Cortex of kidney (tissue), 1 donor: ENCODE measurements at places on chromosomes 4 and X.

- no peak for DNase-seq
These were observed 96.5 kb downstream of the RNF150 start for GRCh38 chr4:141036786-141037185.

DNA sequence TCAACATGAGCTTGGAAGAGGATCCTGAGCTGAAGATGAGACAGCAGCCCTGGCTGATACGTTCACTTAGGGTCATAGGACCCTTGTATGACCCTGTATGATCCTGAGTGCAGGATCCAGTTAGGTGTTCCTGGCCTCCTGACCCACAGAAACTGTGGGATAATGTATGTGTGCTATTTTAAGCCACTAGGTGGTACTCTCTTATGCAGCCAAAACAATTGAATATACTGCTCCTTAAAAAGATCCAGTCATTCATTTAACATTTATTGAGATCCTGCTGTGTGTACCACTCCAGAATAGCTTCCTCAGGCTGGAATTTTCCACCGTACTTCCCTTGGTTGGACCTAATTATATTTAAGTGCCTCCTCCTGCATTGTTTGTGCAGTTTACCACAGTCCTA, 167.1 kb downstream of the AMELX start:
- no peak for DNase-seq

DNA sequence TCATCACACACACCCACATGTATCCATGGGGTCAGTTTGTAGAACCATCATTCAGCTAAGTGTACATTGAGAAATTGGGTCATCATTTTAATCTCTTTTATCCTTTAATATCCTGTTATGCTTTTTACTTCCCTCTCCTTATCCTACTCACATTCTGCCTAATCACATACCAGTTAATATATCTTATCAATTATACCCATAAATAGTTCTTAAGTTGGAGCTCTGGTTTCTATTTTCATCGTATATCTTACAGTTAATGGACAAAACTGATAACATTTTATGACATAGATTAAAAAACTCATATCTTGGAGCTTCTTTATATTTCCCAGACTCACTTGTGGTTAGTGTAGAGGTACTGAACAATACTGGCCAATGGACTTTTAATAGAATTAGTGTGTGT, 729.5 kb upstream of the LCORL start:
- DNase-seq = no peak

DNA sequence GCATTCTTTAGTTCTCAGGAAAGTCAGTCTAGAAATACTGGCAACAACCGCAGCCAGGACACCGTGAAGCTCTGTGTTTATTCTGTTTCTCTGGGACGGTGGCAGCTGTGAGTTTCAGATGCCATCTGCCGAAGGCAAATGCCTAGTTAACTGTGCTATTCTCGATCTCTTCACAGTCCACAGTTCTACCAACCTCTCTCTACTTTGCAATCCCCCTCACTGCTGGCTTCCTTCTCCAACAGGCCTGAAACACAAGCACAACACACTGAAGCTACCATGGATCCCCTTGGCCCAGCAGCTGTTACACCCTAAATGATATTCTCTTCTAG, 118.8 kb downstream of the ZNF827 start:
- DNase-seq = no peak

DNA sequence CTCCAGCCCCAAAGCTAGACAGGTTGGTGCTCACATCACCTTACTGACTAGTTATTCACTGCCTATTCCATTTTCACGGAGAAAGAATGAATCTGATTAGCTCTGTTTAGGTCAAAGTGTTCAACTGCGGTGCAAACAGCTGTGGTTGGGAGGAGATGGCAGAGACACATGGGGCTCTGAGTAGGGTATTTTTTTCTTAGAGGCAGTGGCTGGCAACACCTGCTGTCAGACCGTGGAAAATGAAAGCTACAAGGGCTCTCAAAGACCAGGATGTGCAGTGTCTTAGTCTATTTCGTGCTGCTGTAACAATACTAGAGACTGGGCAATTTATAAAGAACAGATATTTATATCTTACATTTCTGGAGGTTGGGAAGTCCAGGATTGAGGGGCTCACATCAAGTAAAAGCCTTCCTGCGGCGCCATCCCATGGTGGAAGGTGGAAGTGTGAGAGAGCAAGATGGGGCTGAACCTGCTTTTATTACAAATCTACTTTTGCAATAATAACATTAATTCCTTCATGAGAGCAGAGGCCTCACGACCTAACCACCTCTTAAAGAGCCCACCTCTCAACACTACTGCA, 10.6 kb downstream of the NYX start:
- DNase-seq = no peak

DNA sequence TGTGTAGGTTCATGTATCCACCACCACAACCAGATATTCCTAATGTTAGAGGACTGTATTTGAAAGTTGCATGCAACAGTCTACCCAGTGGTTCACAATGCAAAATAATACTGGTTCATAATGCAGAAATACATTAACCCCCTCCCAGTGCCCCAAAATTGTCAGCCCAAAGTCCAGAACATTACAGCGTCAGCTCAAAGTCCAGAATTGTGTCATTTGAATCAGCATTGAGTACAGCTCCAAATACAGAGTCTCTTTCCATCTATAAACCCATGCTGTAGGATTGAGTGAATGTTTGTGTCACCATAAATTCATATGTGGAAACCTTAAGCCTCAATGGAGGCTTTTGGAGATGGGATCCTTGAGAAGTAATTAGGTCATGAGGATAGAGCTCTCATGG, 54.0 kb downstream of the MCUB start:
- DNase-seq = no peak

- DNase-seq = no peak
These were observed 279.0 kb downstream of the HS3ST1 start for GRCh38 chr4:11149612-11150259.

DNA sequence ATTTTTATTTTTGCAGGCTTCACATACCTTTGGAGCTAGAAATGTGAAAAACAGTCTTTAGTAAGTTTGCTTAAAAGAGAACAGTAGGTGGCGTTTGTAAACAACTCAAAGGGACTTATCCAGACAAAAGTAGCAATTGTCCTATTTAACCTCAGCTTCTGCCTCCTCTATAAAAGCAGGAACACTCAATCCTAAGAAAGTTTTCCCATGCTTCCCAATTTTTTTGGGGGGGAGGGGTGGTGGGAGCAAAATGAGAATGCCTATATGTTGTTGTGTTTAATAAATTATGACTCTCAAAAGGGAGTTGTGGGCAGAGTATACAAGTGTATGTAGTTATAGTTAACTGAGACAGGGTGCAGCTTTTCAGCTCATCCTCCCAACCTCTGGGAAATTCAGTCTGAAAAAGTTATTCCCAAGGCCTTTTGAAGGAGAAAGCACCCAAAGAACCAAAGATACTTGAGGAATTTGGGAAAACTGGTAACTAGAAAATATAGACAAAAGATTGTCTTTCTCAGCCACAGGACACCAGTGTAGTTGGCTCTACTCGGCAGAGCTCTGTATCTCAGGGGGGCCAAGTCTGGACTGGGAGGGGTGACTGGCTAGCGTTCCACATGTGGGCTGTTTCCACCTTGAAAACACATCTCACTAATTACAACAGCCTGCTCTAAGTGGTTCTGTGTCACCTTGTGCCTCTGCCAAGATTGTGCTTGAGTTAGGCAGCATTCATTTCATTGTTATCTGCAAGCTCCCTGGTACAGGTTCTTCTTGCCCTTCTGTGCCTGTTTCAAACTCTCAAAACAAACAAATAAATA, 2.8 kb downstream of the SFRP2 start:
- no peak for DNase-seq

DNA sequence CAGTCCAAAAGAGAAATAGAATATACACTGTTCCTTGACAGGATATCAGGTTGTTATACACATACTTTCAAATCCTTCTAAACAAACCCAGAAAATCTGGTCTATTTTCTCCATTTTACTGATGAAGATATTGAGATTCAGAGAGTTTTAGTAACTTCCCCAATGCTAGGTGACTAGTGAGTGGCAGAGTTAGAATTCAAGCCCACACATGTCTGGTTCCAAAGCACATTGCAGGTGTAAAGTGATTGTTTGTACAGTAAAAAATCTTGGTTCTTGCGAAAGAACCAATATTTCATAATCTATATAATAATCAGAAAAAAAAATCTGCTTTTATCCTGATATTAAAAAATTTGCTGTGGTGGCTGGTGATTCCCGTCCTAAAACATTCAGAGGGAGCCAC, 39.5 kb upstream of the EMCN start:
- no peak for DNase-seq

GRCh38 chrX:72714478-72714916, 391 bp upstream of the PHKA1 start:
- no peak for DNase-seq

GRCh38 chrX:77510007-77510406, 62.8 kb downstream of the FGF16 start:
- DNase-seq = no peak

DNA sequence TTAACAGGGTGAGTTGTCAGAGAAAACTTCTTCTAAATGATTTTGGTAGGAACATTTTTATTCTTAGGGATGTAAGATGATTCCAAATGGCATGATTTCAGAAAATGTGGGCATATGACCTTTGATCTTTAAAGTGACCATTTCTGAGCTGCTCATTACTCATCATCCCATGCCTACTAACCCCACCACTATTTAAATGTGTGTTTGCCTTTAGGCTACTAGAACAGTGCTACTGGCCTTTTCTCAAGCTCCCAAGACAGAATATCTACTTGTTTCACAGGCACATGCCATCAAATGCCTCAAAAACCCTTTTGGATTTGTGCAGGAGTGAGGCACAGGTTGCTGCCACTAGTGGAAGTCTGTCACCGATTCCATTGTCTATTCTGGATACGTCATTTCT, 428.2 kb downstream of the ADAM29 start:
- no peak for DNase-seq

GRCh38 chrX:106875151-106875550, 28.0 kb downstream of the RIPPLY1 start:
- DNase-seq = no peak

GRCh38 chrX:110226931-110227330, 91.0 kb downstream of the AMMECR1 start:
- DNase-seq = no peak

DNA sequence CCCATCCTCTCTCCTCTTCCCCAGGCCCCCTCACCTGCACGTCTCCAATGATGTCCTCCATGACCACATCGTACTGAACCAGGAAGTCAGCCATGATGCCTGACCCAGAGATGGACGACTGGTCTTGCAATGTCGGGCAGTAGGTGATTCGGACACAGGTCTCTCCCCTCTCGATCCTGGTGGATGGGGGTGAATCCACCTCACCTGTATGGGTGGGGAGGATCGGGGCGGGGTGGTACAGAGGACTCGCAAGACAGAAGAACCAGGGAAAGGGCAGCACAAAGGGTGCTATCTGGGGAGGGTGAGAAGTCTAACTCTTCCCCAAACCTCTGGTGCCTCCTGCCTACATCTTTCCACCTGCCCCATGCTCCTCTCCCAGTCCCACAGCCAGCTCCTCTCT, 9.6 kb downstream of the ITIH6 start:
- DNase-seq = no peak

GRCh38 chr4:17512973-17513665, 1.2 kb upstream of the QDPR start:
- no peak for DNase-seq

DNA sequence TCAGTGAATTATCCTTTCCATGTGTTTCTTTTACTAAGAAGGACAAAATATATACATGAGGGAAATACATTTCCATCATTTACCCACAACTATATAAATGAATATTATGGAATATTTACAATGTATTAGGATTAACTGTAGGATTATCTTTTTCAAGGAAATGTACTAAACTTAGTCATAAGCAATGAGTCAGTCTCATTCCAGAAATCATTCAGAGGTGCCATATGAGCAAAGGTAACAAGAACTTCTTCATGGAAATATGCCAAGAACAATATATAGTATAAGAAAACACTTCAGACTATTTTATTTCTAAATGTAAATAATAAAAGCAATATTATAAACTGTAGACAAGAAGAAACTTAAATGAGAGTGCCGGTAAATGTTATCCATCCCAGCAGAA, 67.1 kb downstream of the USP38 start:
- DNase-seq = no peak

- DNase-seq = no peak
These were observed 126.0 kb upstream of the ENPP6 start for GRCh38 chr4:184343502-184344177.
